Activated T-cell treated with anti-CD3 and anti-CD28 coated beads, Interleukin-2, amount 50 U/mL, for 48 hours (primary cell): ENCODE measurements at places on chromosomes 1 and 21.

DNA sequence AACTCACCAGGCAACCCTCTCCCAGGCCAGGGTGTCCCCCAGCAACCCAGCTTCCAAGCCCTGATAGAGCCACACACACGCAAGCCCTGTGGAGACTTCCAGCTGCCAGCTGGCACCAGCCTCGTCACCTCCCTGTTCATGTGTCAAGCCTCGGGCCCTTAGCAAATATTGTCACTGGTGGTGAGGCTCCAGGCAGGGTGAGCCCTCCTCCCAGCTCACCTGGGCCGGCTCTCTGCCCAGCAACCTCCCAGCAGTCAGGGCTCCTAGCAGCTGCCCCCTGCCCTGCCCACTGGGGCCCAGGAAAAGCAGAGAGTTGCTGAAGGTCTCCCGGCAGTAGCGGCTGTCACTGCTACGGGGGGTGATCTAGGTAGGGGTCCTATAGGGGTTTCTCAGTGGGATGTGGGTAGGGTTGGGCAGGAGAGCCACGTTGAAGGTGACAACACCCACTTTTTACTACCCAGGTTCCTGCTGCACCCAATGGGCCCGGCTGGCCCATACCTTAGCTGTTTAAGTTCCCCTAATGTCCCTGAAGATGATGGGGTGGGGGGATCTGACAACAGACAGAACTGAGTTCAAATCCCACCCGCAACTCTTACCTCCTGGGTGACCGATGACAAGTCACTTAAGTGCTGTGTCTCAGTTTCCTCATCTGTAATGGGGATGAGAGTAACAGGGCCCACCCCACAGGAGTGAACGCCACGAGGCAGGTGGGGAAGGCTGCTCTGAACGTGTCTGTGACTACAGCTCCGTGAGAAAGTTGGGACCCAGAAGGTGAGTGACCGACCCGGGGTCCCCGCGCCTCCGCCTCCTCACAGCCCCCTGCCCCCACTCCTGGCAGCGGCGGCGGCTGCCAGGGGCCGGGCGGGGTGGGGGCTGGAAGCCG lies 678 bp downstream of the TTC39A start:
- DNase-seq = no peak

GRCh38 chr21:38211321-38211720 lies 45.5 kb upstream of the KCNJ15 start:
- DNase-seq = no peak

DNA sequence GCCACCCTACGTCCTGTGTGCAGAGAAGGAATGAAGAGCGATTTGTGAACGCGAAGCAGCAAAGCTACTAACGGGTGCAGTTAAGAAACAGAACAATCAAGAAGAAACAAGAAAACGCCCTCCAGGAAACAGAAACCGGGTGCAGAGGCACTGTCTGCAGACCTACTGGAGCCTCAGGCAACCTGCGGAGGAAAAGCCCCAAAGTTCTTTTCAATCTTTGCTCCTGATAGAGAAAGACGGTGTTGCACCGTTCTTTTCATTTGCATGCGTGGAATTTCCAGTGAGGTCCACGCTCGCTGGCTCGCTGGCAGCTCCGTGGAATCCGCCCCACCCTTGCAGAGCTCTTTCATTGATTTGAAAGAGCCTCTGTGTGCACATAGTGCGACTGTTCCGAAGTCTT lies 37.0 kb upstream of the PDE9A start:
- peak; percentile 30 for DNase-seq

DNA sequence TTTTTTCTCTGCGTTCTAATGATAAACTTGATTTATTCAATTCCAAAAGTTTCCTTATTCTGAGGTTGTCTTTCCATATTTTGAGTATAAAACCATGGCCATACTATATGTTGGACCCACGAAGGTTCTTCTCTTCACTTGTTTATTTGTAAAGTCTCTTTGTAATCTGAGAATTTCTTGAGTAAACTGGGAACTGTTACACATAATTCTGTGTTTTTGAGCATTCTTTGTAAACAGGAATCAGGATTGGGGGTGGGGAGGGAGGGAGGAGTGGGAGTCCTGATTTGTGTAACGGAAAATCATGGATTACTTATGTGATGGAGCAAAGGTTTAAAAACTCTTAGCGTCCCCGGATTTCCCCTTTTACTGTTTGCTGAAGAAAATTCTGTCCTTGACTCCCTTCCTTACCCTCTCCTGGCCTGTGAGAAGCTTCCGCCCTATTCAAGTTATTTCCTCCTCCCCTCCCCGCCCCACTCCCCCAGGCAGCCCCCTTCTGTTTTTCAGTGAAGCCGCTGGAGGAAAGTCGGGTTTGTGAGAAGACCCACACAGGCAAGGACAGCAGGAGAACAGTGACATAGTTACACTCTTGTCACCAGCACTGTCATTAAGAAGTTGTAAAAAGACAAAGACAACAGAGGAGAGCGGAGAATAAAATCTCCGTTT lies 6.4 kb upstream of the NBPF11 start:
- DNase-seq = no peak

DNA sequence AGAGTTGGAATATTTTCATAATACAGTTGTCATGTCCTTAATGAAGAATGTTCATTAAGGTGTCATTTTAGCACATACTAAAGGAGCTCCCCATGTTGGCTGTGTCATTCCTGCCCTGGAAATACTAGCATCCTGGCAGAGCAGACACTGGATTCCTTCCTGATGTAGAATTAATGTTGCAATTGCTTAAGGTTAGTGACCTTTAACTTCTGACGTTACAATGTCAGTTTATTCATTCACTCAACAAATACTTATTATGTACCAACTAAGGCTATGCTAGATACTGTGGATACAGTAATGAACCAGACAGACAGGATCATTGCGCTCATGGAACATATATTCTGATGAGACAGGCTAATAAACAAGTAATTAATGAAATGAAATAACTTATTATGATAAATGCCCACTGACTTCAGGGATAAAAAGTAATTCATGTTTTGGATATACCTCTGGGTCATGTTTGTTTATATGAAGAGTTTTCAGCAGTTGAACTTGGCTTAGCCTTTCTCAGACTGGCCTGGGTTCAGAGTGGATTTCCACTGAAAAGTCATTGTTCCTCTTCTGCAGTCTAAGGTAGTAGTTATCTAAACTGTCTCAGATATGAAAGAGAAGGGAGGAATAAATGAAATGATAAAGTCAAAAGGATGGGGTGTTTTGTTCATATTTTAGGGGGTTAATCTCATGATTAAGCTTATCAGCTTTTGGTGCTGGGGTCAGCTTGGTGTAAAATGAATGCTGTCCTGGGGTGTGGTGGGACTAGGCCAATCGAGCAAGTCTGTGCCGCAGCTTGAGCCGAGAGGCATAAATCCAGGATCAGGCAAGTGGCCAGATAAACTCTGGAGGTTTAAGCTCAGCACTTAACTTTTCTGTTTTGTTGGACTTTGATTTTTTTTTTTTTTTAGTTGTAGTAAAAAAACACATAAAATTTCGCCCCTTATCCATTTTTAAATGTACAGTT lies 43.3 kb upstream of the KCNQ4 start:
- DNase-seq = no peak

- no peak for DNase-seq
Observed at GRCh38 chr1:218480588-218481099, 135.5 kb downstream of the TGFB2 start.

DNA sequence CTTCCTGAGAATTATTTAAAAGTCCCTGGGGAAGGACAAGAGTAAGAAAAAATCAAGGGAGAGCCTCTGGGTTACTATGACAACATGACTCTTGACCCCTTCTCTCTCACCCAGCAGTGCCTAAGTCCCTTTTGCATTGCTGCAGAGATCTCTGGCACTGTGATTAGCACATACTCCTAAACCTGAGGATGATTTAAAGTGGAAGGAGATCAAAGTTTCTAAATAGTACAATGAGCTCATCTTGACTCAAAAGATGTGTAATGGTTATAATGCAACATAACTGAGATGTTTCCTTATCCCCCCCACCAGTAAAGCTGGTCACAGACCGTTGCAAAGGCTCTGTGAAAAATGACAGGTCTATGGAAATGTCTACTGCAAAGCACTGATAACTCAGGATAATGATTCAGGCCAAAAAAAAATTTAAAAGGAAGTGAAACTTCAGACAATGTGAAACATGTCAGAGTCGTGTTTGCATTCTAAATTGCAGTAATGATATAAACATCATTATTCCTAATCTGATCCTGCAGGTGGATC lies 519.2 kb downstream of the KIF26B start:
- no peak for DNase-seq

DNA sequence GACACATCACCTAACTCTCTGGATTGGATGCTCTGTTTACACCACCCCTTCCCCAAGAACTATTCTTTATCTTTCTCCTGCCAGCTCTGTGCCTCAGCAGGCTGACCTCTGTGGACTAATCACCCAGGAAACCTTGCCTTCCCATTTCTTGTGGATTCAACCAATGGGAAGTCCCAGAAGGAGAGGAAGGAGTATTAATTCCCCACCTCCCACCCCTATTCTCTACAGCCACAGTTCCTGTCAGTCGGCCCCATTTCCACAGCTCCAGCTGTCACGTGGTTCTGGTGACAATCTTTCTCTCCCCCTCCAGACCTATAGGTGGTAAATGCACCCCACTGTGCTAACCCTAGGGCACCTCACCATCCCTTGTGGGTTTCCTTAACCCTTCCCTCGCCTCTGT lies 46.8 kb upstream of the SSBP3 start:
- DNase-seq = no peak

DNA sequence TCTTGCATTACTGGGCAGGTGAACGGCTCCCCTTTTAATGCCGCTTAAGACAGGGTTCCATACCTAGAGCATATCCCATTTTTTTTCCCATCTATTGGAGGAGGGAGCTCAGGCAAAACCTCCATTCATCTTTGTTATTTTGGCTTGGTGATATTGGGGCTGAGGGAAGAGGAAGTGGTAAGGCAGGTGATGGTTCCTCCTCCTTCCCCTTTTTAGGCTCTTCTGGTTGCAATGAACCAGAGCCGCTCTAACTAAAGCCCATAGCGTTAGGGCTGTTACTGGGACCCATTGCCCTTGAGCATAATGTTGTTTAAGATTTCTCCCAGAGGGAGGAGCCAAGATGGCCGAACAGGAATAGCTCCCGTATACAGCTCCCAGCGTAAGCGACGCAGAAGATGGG lies 21.1 kb downstream of the PYHIN1 start:
- DNase-seq = no peak

GRCh38 chr21:26098772-26099397 lies 71.7 kb downstream of the APP start:
- no peak for DNase-seq

GRCh38 chr21:28063241-28064216 lies 929.1 kb downstream of the LTN1 start:
- DNase-seq = no peak

DNA sequence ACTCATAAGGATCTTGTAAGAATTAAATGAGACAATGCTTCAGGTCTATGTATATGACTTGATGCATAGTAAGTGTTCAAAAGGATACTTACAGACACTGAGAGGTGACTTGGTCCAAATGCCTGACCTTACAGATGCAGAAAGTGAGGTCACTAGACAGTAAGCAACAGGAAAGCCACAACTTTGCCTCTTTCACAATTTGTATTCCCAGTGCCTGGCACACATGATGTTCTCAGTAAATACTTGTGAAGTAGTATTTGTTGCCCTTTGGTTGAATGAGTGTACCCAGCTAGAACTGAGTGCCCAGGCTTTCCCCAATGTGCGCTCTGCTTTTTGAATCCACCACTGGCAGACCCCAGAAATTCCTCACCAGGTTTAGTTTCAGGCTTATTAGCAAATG lies 105.1 kb downstream of the BEND5 start:
- no peak for DNase-seq

GRCh38 chr21:34971656-34972055 lies 77.4 kb downstream of the RUNX1 start:
- no peak for DNase-seq

GRCh38 chr1:244552336-244552735 lies 91.3 kb downstream of the CATSPERE start:
- no peak for DNase-seq

DNA sequence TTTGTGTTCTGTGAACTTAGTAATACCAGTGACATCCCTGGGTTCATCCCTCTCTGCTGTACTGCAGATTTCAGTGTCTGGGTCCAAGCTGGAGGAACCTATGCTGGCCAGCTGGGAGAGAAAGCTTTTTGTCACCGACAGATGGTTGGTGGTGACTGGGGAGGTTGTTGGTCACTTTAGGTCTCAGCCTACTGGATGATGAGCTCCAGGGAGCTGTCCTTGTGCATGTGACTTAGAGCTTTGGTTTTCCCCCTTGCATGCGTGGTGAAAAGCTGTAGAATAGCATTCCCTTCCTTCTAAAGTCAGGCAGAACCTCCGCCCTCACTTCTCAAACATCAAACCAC lies 22.9 kb upstream of the IKBKE start:
- no peak for DNase-seq

DNA sequence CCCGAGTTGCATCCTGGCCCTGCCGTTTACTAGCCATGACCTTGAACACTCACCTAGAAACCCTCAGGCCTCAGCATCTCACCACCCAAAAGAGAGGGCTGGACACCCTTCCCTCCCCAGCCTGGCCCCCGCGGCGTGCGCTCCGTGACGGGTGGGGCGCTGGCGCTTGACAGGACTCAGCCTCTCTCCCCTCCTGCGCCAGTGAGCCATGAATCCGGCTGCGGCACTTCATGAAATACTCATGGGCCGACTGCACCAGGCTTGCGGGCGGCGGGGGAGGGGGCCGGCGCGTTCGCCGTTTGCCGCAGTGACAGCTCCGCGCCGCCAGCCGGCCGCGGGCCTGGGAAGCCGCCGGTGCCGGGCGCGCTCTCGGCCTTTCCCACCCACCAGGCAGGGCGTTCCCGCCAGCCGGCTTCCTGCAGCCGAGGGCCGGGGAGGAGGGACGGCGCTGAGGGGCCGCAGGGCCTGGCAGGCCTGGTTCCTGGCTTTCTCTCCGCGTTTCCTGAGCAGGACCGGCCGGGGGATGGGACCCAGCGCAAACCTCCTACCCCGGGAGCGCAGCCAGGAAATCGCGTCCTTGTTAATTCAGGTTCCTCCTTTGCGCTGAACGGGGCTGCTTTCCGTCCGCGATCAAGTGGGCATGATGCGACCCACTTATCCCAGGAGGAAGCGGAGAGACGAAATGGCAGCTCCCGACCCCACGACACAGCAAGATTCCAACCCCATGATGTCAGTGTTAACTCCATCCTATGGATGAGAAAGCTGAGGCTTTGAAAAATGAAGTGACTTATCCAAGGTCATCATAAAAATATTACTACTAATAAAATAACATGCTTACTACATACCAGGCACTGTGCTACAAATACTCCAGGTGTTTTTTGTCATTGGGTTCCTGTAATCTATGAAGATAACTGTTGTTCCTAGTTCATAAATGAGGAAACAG lies 9.1 kb upstream of the LUZP1 start:
- DNase-seq = peak; percentile 73

- DNase-seq = peak; percentile 91
Observed at GRCh38 chr1:36397378-36398230, at the start of gene LSM10. TSS of gene LSM10 (minus strand) at chr1:36397908. CDS start at chr1:36394129, 3,779 bp downstream.

- DNase-seq = no peak
Observed at GRCh38 chr1:67668660-67669059, 16.3 kb upstream of the GADD45A start.

DNA sequence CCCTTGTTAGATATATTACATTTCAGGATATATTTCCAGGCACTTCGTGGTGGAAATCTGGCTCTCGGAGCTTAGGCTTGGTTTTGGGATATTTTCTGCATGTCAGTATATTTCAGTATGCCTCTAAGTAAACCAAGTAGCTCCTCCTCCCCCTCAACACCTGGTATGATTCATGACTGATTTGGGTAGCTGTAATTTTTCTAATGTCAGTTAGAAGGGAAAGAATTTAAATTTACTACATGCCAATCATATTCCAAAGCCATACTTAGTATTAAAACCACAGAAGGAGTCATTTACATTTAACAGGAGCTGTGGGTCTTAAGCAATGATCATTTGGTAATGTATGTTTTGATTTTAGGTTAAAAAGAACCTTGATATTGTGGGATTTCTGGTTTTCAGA lies 40.6 kb downstream of the ST6GALNAC3 start:
- no peak for DNase-seq
